ENCODE measurements at places on chromosomes 7 and 10.

- no peak for DNase-seq
Measured at GRCh38 chr10:14579405-14579804, 195.3 kb downstream of the FAM107B start.

GRCh38 chr7:1446620-1447032, 12.6 kb downstream of the MICALL2 start:
- DNase-seq = no peak

- no peak for DNase-seq
Measured at GRCh38 chr10:88507826-88508453, 75.2 kb downstream of the RNLS start.

GRCh38 chr7:91519241-91520158, 255.3 kb downstream of the FZD1 start:
- peak; percentile 37 for DNase-seq

- DNase-seq = no peak
Measured at GRCh38 chr10:70779088-70779487, 6.1 kb downstream of the TBATA start.

- DNase-seq = no peak
Measured at GRCh38 chr10:68900427-68901104, 549 bp upstream of the DDX50 start.

DNA sequence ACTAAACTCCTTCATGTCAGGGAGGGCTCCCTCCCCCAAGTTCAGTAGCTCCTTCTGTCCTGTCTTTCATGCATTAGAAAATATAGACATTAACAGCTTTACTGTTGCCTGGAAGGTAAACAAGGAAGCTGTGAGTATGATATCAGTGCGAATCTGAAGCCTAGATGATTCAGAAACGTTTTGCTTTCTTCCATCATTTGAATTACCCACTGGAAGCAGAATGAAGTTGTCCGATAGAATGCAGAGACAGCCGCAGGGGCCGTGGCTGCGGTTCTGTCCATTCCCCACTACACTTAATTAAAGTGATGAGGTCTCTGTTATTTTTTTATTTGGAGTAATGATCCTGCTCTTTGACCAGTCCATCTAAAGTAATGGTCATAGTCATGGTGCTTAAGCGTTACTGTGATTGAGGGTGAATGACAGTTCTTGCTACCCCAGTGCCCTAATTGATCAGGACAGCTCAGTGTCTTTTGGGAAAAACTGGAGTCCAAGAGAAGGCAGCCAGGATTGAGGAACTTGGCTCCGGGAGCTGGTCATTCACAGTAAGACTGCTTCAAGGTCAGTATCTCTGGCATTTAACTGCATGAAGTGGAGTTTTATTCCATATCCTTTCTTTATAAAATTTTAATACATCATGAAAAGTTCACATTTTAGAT, 69.9 kb downstream of the PTPRE start:
- peak; percentile 33 for DNase-seq

GRCh38 chr10:121374121-121374520, 224.1 kb downstream of the FGFR2 start:
- DNase-seq = no peak

DNA sequence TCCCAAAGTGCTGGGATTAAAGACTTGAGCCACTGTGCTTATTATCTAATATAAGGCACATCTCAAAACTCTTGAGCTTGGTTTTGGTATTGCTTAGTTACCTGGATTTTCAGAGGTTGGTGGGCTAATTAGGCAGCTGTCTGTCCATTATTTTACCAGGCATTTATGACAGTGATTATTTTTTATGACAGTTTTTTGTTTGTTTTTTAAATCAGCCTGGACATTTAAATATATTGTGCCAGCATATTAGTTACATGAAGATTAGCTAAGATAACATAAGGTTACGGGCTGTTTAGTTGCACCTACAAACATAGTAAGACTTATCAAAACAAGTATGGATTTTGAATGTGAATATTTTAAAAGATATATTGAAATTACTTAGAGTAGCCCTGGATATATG, 2.6 kb upstream of the ZRANB1 start:
- no peak for DNase-seq

DNA sequence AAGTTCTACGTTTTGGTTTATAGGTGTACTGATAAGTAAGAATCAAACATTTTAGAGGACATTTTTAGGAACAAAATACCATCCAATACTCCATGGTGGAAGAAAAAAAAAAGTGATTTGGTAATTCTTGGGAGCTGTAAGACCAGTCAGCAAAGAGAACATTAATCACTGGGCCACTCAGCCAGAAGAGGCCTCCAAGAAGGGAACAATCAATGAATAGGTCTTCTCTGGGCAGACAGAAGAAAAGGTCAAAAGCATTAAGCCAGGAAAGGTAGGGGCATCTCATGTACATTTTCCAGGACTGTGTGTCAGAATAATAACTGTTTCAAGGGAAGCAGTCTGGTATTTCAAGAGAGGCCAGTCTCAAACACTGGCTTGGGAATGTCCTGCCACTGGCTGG, 190.4 kb upstream of the AGK start:
- DNase-seq = no peak

DNA sequence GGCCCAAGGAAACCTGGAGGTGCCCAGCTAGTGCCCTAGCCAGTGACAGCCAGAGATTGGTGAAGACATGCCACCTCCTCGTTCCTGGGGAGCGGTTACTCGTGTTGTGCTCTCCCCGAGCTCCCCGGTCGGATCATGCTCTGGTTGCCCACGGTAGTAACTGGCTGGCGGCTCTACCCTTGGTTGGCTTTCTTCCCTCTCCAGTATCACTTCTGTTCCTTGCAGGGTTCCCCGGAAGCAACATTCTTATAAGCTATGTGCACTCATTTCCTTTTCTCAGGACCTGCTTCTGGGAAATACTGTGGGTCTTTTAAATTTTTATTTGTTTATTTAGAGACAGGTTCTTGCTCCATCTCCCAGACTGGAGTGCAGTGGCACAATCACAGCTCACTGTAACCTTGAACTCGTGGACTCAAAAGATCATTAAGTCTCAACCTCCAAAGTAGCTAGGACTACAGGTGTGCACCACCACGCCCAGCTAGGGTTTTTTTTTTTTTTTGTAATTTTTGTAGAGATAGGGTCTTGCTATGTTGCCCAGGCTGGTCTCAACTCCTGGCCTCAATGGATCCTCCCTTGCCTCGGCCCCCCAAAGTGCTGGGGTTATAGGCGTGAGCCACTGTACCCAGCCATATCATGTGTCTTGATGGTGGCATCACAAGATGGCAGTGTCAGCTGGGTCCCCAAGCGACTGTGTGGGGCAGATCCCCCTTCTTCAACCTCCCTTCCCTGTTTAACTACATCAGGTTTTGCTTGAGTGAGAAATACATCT, 6.9 kb upstream of the CALHM1 start:
- DNase-seq = no peak

- no peak for DNase-seq
Measured at GRCh38 chr7:84780158-84781124, 406.4 kb downstream of the SEMA3D start.

DNA sequence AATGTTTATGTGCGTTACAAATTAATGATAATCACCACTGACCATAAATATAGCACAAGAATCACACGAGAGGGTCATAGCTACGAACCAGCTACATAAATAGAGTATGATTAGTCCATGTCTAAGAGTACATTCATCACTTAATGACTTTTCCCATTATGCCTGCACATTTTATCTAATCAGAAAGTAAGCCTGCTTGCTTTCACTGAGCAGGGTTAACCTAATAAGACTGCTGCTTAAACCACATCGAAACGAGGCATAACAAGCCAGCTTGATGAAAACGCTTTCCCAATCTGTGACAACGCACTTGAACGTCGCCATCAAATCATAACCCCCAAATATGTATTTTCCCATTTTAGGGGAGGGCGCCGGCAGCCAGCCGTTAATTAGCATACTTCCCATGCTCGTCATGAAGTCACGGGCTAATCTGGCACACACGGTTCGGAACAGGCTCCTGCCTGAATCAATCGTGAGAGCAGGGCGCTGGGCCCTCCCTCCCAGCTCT, 71.5 kb downstream of the EBF3 start:
- DNase-seq = no peak

GRCh38 chr10:59896191-59896590, 10.2 kb downstream of the CCDC6 start:
- no peak for DNase-seq

DNA sequence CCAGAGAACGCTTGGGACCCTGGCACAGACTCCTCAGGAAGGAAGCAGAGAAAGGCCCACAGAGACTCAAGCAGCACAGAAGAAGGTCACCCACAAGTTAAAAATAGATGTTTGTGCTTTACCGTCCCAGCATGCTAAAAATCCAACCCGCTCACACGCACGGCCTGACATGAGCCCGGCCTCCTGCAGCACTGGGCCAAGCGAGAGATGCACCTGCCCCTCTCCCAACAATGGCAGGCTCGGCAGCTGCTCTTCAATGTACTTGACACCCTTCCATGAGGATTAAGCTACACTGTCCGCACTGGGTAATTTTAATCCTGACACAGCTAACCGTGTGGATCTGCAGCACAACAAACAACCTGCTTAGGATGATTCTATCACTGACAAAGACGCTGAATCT, 9.3 kb downstream of the DIP2C start:
- DNase-seq = no peak

DNA sequence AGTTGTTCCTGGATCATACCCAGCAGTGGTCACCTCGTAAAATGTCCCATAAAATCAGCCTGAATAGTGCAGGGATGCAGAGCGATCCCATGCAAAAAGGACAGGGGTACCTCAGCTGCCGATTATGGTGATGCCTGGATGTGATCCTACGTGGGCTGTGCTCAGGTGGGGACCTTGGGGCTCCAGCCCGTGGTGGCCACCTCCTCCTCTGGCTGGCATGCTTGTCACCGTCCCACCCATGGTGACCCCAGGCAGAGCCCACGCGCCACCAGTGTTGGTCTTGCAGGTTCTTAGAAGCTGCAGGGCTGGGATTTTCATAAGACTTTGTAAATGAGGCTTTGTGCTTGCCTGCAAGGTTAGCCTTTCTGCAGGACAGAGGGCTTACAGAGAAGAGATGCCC, 97.2 kb downstream of the GLRX3 start:
- no peak for DNase-seq

DNA sequence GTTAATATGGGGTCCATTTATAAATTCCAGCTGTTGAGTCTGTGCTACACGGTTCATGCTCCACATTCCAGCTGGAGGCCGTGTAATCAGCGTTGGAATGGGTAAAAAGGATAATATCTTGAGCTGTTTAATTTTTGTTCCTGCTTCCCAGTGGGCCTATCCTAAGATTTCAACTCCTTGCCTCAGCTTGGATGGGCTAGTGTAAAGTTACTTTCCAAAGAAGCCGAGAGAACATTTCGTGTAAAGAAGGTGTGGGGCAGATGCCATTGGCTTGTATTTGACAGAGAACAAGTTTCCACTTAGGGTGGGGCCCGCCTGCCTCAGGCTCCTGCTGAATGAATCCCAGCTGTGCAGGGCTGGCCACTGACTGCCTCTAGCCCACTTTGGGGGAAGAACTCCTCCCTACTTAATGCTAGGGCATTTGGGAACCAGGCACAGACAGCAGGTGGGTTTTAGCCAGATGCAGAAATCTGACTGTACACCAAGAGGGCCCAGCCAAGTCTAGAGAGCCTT, 125.9 kb upstream of the LYZL2 start:
- DNase-seq = no peak

DNA sequence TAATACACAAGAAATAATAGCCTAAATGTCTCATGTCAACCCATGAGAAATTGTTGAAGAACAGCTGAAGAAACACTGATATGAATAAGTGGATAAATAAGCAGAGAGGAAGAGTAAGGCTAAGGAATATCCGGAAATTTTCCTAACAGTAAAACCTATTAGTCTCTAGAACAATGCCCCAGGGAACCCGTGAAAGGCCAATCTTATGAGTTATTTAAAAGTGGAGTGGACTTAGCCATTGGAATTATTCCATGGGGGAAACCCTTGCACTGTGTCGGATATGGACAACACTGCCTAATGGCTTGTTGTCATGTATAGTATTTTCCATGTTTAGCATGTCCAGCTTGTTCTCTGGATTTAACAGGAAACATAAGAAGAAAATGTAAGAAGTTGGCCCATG, 217.2 kb upstream of the PLXNA4 start:
- no peak for DNase-seq

GRCh38 chr7:55549457-55549856, 22.8 kb downstream of the VOPP1 start:
- no peak for DNase-seq

GRCh38 chr10:11608159-11609013, 3.1 kb downstream of the USP6NL start:
- DNase-seq = no peak

GRCh38 chr7:36283181-36283580, 106.5 kb upstream of the ANLN start:
- no peak for DNase-seq

All from HT1080 (cell line).